ENCODE measurements at places on chromosomes 7 and 10.
A peak's percentile ranks its signal among the peaks of the same experiment; 100 is the strongest.

DNA sequence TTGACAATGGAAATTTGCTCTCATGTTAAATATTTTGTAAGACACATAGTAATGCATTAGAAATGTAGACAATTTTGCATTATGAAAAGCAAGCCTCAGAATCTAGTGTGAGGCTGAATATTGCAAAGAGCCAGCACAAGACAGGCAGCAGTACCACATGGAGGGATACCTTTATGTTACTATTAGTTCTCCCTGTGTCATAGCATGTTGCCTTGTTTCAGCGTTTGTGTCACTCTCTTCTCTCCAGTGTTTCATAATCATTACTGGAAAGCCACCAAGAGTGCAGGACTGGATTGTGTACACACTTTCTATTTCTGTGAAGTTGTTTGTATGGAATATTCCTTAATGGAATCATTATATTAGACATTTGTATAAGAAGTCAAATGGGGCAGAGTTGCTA lies 8.5 kb downstream of the AHR start:
- DNase-seq: no peak

DNA sequence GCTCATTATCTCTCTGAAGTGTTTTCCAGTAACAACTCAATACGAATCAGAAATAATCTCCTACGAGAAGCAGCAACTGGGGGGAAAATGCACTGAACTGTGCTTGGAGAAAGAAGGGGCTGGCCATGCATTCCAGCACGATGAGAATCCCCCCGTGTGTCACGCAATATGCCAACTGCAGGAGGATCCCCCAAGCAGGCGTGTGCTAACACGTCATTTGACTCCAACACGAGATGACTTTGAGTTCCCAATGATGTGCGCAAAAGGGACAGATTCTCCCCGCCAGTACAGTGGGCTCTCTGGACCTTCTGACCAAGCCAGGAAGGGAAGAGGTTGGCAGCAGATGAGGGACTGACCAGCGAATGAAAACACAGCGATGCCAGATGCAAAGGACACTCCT lies 105.5 kb downstream of the KCNMA1 start:
- no peak for DNase-seq

GRCh38 chr10:126321440-126321839 lies 66.8 kb downstream of the ADAM12 start:
- no peak for DNase-seq

DNA sequence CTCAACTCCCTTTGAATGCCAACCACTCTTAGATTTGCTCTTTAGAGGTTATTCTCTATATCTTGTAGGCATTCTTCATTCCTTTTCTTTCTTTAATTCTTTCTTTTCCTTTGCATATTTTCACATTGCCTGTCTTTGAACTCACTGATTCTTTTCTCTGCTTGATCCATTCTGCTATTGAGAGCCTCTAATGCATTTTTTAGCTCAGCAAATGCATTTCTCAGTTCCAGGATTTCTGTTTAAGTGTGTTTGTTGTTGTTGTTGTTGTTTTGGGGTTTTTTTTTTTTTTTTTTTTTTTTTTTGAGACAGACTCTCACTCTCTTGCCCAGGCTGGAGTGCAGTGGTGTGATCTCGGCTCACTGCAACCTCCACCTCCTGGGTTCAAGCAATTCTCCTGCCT lies 71.6 kb downstream of the FBXL13 start:
- DNase-seq: no peak

- no peak for DNase-seq
These were observed 253.6 kb upstream of the AOAH start for GRCh38 chr7:36977878-36978277.

GRCh38 chr7:35253460-35253709 lies 515 bp downstream of the TBX20 start:
- DNase-seq: no peak

DNA sequence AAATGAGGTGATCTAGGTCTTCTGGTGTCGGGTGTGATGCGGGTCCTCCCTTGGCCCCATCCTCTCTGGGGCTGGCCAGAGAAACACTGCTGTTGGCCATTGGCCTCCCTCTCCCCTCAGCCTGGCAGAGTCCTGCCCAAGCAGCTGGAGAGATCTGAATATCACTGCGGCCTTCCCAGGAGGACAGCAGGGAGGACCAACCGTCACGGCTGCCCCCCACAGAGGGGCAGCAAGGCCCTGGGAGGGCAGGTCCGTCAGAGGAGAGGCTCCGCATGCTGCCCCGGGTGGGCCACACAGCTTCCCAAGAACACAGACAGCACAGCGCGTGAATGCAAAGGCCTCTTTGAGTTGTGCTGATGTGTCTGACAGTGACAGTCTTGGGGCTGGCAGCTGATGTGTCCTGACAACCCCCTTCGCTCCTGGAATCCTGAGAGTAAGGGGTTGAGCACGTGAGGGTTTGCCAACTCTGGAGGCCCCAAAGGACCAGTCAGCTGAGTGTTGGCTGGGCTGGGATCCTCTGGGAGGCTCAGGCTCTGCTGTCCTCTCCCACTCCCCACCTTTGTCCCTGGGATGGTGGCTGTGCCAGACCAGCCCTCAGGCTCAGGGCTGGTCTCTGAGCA lies 132.5 kb upstream of the UNC5B start:
- DNase-seq: no peak

- DNase-seq: no peak
These were observed 899.3 kb downstream of the SORCS3 start for GRCh38 chr10:105540381-105540780.

DNA sequence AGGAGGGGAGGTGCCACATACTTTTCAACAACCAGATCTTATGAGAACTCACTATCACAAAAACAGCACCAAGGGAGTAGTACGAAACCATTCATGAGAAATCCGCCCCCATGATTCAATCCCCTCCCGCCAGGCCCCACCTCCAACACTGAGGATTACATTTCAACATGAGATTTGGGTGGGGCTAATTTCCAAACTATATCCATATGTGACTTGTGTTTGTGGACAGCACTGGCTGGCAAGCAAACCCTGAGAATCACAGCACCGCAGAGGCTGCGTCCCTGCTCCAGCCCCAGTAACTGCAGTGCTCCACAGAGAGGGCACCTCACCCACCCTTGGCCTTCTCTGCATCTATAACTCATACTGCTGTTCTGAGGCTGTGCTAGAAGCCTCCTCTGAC lies 211.2 kb upstream of the PODXL start:
- DNase-seq: no peak

DNA sequence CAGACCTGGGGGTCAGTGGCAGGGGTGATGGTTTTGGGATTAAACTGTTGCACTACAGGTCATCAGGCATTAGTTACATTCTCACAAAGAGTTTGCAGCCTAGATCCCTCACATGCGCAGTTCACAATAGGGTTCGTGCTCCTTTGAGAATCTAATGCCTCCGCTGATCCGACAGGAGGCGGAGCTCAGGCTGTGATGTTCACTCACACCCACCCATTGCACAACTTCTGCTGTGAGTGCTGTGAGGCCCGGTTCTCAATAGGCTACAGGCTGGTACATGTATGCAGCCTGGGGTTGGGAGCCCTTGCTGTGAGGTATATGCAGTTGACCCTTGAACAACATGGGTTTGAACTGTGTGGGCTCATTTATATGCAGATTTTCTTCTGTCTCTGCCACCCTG lies 416.4 kb downstream of the GFRA1 start:
- no peak for DNase-seq

GRCh38 chr7:139953229-139953628 lies 109.5 kb downstream of the PARP12 start:
- DNase-seq: no peak

- no peak for DNase-seq
These were observed 6.9 kb downstream of the MTG1 start for GRCh38 chr10:133400624-133401424.

DNA sequence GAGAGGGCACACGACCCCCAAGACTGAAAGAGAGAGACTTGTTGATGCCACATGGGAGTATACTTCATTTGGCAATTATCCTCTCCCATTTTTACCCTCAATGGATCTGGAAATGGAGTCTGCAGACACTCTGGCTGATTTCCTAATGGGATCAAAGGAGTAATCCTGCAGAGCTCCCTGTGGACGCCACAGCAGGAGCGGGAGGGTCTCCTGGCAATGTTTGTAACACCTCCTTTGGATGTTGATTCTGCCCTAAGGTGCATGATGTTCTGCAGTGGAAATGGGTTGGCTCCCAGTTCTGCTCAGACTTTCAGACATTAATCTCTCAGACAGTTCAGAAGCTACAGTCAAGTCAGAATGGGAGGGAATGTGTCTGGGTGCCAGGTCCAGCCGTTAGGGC lies 166.0 kb upstream of the WDR11 start:
- no peak for DNase-seq

GRCh38 chr10:131822692-131823245 lies 78.0 kb upstream of the PPP2R2D start:
- DNase-seq: no peak

DNA sequence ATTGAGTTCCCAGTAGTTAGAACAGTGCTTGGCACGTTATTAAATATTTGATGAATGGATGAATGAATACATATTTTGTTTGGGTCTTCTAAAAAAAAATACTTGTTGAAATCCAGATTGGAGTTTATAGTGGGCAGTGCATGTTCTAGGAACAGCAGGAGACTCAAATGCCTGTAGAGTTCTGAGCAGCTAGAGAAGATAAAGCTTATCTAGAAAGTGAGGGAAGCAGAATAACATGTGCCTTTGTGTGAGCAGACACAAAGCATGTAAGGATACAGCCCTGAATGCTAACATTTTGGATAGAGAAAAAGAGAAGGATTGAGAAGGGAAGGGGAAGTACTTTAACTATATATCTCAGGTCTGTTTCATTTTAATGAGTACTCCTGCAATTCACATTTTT lies 71.9 kb downstream of the SRI start:
- no peak for DNase-seq

DNA sequence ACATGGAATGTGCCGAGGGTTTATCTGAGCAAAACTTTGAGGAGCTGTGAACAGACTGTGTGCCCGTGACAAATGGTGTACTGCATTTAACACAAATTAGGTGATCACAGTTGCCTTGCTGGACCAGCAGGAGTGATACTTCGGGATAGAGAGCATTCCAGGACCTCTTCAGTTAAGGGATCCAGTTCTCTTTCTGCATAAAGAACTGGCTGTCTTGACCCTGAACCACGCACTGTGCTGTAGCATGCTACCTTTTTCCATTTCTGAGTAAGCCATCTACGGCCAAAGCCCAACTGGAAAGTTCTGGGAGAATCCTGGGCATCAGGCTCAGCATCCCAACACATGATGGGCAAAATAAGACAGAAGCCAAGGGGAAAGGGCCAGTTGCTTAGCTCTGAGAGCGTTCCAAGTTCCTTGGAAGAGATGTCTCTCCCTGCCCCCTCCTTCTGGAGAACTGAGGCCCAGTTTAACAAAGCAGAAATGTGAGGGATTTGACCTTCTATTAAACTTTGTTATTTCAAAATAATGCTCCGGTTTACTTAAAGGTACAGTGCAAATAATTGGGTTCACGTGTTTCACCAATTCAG lies 37.9 kb upstream of the ADD3 start:
- DNase-seq: no peak

DNA sequence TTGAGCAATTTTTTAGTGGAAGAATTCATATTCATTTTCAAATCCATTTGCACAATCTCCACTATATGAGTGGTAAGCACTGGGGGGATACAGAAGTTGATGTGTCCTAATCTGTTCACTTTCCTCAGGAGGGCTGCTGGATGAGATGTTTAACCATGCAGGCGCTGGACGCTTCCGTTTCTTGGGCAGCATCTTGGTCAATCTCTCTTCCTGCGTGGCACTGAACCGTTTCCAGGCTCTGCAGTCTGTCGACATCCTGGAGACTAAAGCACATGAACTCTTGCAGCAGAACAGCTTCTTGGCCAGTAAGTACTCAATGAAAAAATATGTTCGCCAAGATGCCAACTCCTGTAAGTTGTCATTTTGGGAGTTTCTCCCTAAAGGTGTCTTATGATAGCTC lies 179.3 kb downstream of the ABCA13 start:
- DNase-seq: peak; percentile 54

GRCh38 chr7:105322655-105323277 lies 66.0 kb downstream of the SRPK2 start:
- DNase-seq: no peak

All from Kasumi-1 (cell line).